ENCODE measurements at places on chromosomes 7 and 10.

DNA sequence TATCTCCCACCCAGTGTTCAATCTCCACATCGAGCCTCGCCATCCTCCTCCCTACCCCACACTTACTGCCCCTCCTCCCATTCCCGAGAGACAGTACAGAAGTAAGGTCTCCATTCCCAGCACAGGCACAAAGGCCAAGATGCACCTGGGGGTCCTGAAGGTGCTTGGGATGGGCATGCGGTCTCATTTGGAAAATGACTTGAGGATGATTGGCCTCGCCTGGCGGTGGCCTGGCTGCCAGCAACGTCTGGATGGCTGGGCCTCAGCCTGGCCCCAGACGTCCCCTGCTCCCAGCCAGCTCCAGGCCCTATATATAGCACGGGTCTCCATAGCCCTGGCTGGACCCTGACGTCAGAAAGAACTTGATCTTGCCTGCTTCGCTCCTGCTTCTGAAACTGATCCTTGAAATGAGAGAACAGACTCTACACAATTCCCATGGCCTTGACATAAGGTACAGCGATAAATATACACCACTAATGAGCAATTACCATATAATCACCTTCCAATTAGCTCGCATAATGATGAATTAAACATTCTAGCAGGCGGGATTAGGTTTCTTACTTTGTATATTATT lies 11.8 kb downstream of the EMX2 start:
- DNase-seq = no peak

- DNase-seq = no peak
Measured at GRCh38 chr7:108802650-108803049, 233.0 kb downstream of the DNAJB9 start.

DNA sequence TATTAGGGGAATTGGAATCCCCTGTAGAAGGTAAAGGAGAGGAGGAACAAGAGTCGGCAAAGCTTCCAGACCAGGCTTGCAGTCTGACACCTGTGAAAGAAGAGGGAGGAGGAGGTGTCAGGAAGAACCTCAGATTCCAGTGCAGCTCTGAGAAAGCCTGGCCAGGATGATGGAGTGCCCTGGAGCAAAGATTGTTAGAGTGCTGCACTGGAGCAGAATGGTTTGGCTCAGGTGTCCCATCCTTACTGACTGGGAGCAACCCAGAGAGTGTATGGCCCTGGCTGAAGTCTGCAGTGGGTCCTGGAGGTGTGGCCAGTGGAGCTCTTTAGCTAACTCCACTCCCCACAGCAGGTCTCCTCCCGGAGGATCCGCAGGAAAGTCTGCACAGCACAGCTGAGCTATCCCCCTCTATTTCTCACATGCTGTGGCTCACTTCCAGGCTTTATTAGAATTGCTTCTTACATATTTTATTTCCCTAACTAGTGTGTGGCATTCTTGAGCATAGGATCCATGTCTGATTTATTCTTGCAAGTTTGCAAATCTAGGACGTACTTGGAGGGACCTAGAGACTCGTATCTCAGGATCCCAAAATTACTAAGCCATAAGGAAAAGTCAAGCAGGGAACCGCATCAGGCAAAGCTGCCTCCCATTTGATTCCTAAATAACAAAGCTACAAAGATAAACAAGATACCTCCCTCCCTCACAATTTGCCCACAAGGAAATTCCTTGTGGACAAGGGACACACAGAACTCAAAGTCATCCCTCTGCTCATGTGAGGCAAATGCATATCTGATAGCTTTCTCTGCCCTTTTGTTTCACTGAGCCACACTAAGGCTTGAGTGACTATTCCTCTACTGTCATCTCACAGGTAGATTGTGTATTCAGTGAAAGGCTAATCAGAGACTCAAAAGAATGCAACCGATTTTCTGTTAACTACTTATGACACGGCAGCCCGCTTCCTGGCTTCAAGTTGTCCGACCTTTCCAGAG lies 58.8 kb downstream of the VIM start:
- DNase-seq = no peak

DNA sequence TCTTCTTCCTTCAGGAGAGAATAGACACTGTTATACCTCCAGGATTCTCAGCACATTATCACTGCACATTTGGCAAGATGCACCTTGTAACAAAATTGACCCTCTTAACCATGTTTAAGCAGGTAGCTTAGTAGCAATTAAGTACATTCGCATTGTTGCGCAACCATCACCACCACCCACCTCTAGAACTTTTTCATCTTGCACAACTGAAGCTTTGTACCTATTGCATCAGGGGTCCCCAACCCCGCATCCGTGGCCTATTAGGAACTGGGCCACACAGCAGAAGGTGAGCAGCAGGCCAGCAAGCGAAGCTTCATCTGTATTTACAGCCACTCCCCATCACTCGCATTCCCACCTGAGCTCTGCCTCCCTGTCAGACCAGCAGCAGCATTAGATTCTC lies 29.9 kb upstream of the SMURF1 start:
- no peak for DNase-seq

DNA sequence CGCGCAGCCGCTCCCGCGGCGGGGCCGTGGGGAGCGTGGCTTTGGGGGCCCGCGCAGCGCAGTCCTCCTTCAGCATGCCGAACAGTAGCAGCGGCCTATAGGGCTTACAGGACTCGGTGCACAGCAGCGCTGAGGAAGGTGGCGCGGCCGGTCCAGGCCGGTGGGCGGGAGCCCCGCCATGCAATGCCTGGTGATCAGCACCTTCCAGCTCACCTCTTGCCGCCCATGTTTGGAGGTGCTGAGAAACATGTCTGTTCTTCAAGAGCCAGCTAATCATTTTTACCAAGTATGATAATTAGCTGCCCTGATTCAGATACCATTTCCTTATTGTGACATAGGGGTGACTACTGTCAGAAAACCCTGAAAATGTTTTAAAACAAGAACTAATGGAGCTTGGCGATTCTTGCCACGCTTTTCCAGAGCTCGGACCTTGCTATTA lies 33.5 kb upstream of the SFTPD start:
- DNase-seq = no peak

DNA sequence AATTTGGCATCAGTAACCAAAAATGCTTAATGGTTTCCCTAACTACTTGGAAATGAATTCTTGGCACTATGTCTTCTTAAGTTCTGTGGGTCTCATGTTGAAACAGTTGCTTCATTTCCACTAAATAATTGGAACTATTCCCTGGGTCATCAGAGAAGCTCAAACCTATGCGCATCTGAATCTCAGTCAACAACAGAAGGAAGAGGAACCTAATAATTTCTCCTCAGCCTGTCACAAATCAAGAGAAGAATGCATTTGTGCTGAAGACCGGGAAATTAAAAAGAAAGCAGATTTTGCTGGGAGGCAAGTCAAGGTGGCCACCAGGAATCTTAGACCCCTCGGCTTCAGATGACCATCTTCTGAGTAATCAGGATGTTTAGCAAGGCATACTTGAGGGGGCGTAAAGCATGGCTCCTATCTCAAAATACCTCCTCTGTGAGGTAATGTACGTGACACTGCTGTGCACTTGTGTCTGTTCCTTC lies 41.4 kb downstream of the TOMM7 start:
- DNase-seq = no peak

DNA sequence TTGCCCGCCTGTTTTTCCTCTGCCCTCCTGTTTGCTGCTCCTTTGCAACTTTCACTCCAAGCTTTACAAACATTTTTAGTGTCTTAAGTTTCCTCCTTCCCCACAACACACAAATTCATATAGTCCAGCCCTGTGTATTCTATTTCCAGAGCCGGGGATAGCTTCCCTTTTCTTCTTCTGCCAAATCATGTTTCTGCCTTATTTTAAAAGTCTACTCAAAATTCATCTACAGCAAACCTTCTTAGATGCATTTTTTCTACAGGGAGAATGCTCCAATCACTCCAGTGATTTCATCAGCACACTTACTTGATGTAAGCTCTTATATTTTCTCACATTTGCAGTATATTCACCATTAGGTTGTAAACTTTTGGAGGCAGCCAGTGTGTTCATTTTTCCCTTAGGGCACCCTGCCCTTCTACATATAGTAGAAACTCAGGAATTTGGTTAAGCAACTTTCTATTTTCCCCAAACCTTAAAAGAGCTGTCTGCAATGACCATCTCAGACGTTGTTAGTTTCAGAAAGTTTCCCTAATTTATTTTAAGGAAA lies 12.4 kb upstream of the ACTA2 start:
- no peak for DNase-seq

DNA sequence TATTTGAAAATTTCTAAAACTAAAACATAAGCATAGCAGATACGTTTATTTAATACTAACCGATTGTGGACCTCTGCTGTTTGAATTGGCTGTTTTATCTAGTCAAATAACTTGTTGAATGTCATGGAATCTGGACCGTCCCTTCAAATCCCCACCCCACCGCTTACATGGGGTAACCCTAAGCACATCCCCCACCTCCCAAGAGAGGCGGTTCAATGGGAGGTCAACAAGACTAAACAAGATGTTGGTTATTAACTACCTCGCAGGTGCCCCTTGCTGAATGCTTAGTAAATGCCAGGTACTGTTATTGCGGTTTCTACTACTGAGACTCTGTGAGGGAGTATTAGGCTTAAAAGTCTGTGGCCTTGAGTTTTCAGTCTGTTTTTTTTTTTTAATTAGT lies 70.9 kb downstream of the DAGLB start:
- DNase-seq = no peak

- DNase-seq = no peak
Measured at GRCh38 chr7:117872561-117873309, 506 bp downstream of the CTTNBP2 start.

DNA sequence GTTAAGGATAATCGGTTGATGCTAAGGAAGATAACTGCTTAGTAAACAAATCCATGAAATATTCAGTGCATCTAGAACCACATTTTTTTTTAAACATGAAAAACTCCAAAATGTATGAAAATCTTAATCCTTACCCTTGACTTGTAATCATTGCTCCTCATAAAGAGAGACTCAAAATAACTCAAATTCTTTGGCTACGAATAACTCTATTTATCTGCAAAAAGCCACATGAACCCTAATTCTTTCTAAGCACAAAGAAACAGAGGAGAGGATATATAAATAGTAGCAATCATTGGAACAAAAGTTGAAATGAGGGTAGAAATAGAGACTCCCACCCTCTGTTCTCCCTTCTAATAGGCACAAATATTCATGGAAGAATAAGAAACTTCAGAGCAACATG lies 40.2 kb downstream of the ANK3 start:
- DNase-seq = no peak

GRCh38 chr10:124534231-124534798 lies 72.7 kb downstream of the LHPP start:
- no peak for DNase-seq

- peak; percentile 24 for DNase-seq
Measured at GRCh38 chr10:70461397-70462348, 16.9 kb upstream of the PALD1 start.

GRCh38 chr10:72082856-72083789 lies 5.2 kb downstream of the SPOCK2 start:
- DNase-seq = no peak
